ENCODE measurements at places on chromosomes 2 and 18. TPM values are rescaled to one million over a fixed set of nuclear protein-coding genes. Genes with fewer than 3 reads are reported as not detected.

DNA sequence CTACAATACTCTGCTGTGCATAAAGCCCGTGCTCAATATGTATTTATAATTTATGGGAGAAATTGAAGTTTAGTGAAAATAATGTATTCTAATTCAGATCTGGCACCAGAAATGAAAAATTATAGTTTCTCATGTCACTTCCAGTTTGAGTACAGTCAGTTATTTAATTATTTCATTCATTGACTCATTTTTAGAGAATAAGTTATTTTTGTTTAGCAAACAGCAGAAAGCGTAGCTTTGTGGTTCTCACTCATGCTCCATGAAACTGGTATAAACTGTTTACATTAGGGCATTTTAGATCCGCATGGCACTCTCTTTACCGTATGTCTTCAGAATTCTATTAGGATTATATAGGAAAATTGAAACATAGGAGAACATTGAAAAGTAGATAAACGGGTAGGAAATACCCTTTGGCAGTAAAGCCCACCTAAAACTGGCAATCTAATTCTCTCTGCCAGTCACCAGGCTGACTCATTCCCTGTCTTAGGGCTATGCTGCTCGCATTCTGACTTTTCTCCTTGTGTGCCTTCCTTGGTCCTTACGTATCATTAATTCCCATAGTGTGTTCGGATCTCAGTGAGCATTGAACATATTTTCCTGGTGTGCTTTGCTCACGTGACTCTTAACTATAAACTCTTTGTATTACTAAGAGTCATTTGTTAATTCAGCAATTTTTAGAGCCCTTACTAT is 106.0 kb downstream of the ZNF236 start:
- DNase-seq: no peak

Gene BCL11A
- 31.6 TPM for total RNA-seq

DNA sequence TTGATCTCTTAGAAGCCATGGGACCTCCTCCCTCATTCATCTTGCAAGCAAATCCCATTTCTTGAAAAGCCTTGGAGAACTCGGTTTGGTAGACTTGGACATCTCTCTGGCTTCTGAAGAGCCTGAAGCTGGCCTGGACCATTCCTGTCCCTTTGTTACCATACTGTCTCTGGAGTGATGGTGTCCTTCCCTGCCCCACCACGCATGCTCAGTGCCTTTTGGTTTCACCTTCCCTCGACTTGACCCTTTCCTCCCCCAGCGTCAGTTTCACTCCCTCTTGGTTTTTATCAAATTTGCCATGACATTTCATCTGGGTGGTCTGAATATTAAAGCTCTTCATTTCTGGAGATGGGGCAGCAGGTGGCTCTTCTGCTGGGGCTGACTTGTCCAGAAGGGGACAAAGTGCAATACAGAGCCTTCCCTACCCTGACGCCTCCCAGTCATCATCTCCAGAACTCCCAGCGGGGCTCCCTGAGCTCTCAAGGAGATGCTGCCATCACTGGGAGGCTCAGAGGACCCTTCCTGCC is 20.0 kb downstream of the FOSL2 start:
- peak; percentile 5 for DNase-seq

Gene RAB17
- total RNA-seq: 4.1 TPM

Gene RGPD3
- total RNA-seq: 0.08 TPM

DNA sequence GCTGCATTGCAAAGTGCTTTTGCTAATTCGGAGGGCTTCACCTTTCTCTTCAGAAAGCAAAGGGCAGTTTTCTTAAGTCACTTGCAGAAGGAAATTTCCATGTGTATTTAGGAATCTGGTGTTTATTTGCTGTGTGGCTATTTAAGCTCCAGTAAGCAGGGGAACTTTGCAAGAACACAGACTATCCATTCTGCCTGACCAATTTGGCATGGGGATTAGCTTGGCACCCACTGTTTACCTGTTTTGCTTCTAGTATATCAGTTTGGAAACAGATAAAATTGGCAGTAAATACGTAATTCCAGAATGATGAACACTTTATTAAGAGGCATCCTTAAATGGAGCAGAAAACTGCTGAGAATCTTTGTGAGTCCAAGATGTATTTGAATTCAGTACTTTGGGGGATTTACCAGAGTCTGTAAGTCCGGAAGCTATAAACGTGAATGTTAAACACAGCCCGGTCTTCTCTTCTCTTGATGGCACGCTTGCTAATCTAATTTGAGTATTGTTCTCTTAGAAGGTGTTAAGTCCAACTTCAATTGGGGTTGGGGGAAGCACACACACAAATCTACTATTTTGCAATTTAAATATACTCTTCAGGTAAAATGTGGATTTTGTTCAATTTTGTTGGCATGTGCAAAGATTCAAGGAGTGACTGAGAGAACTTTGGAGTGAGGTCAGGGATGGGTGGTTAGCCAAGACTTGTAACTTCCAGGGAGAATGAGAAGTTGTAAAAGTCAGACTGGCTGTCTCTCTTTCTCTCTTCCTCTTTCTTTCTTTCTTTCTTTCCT is 650 bp downstream of the ACKR3 start:
- no peak for DNase-seq

DNA sequence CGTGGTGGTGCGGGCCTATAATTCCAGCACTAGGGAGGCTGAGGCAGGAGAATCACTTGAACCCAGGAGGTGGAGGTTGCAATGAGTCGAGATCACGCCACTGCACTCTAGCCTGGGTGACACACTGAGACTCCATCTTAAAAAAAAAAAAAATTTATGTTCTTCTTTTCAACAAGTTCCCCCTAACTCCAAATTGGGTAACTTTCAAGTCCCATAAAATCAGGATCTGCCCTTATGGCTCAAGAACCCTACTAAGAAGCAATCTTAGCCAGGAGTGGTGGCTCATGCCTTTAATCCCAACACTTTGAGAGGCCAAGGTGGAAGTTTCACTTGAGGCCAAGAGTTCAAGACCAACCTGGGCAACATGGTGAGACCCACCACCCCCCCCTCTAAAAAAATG is 30.3 kb upstream of the TLK1 start:
- DNase-seq: no peak

DNA sequence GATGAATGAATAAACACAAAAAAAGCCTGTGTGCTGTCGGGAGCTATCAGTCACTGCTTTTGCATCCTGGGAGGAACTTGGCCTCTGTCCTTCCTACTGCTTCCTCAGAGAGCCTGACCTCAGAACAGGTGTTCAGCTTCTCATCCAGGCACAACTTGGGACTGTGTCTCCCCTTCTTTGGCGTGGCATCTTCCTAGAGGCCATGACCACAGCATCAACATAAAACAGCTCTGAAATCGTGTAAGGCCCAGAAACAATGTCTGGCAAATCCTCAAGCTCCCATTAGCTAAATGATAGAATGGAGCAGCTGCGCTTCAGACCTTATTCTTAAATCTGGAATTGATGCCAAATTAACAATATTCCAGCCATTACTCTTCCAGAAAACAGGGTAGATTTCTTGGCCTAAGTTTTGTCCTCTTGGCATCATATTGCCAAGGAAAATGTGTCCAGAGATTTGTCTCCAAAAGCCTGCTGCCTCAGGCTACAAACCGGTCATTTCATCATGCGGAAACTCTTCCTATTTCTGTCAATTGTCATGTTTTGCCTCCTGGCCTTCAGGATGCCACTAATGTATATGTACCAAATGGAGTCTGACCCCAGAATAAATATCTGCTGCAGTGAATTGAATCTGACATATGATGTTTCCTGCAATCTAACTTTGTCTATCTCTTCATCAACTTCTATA is 53.2 kb upstream of the RAB27B start:
- DNase-seq: no peak

Gene REG1B
- total RNA-seq: not detected

Gene SIX2
- 0.65 TPM for total RNA-seq

DNA sequence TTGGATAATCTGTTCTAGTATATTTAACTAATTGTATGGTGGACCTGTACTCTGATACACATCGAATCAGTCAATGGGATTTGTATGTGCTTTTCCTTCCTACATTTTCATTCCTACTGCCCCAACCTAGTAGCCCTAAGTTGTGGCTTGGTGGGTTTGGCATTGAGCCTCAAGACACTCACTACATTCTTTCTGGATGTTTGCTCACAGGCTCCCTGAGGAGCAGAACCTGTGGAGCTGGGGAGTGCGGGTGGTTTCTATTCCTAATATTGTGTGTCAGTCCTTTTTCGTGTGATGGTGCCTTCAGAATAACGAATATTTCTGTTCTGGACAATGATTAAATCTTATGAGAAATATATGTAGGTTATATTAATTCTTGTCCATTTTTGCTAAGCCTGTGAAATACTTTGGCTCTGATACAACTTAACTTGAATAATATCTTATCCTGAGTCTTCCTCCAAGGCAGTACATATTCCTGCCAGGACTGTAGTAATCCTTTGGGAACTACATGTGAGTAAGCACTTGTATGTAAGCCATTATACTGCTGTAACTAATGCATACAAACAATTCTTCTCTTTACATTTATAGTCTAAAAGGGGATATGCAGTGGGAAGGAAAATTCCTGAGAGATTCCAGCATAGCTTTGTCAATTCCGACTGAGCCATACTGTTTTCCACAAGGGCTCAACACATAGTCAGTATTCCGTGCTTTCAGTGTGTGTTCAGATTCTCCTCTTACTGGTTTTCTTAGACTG is 150.6 kb downstream of the AGPS start:
- peak; percentile 39 for DNase-seq

- no peak for DNase-seq
These were observed 175.2 kb upstream of the SPATS2L start for GRCh38 chr2:200131307-200131706.

GRCh38 chr2:200578778-200579177 is 7.0 kb upstream of the AOX1 start:
- DNase-seq: no peak

- no peak for DNase-seq
These were observed 86.7 kb downstream of the TTC27 start for GRCh38 chr2:32714521-32714920.

Gene DOK6
- total RNA-seq: 5.2 TPM

DNA sequence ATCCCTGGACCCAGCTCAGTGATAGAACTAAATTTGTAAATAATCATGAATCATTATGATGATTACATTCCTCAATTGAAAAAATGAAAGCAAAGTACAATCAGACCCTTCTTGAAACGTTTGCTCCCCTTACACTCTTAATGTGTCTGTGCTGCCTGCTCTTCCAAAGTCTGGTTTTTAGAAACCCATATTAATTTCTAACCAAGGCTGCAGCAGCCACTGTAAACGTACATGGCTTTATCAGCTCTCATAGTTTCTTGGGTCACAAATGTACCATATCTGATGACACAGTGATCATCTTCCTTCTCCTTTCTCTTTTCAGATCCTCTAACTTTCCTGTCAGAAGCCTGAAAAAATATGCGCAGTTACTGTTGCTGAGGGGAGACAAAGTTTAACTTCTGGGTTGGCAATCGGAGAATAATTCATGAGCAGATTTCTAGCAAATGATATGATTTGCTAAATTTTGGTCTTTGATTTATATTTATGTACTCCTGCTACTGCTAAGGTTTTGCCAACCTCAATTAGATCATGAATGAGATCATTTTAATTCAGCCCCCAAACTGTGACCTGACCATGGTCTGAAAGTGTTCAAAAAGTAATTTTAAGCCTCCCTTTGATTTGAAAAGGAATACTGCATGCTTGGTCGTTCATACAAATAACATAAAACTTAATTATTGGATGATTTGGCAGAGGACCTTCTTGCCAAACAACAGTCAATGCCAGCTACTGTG is 12.3 kb downstream of the ZEB2 start:
- DNase-seq: no peak

- DNase-seq: no peak
These were observed 631.5 kb upstream of the KLHL29 start for GRCh38 chr2:22753476-22753875.

Gene ITPRID2
- total RNA-seq: 65.6 TPM

Gene UGT1A5
- not detected for total RNA-seq

- DNase-seq: no peak
These were observed 45.6 kb upstream of the ITGAV start for GRCh38 chr2:186544255-186544675.

Gene SERPINB8
- total RNA-seq: 1.6 TPM

DNA sequence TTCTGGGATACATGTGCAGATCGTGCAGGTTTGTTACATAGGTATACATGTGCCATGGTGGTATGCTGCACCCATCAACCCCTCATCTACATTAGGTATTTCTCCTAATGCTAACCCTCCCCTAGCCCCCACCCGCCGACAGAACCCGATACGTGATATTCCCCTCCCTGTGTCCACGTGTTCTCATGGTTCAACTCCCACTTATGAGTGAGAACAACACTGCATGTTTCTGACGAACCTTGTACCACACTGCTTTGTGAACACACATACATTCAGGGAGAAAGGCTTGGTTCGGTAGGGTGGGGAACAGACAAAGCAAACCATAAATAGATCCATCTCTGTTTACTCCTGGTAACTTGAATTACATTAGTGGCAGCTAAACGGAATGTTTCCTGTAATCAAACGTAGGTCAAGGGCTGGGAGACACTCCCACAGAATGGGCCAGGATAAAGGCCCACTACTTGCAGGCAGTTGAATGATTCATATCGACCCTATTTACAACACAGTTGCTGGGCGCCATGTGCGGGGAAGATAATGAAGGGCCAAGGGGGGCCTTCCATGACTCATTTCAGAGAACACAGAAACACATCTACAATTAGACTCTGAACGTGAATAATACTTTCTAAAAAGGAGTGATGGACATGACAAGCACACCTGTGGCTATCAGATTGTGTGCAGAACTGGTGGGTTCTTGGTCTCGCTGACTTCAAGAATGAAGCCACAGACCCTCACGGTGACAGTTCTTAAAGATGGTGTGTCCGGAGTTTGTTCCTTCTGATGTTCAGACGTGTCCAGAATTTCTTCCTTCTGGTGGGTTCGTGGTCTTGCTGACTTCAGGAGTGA is 56.8 kb upstream of the KIDINS220 start:
- DNase-seq: no peak

- no peak for DNase-seq
These were observed 12.7 kb downstream of the CATIP start for GRCh38 chr2:218369330-218369729.

- no peak for DNase-seq
These were observed 24.5 kb downstream of the DYNC2LI1 start for GRCh38 chr2:43798300-43798699.

DNA sequence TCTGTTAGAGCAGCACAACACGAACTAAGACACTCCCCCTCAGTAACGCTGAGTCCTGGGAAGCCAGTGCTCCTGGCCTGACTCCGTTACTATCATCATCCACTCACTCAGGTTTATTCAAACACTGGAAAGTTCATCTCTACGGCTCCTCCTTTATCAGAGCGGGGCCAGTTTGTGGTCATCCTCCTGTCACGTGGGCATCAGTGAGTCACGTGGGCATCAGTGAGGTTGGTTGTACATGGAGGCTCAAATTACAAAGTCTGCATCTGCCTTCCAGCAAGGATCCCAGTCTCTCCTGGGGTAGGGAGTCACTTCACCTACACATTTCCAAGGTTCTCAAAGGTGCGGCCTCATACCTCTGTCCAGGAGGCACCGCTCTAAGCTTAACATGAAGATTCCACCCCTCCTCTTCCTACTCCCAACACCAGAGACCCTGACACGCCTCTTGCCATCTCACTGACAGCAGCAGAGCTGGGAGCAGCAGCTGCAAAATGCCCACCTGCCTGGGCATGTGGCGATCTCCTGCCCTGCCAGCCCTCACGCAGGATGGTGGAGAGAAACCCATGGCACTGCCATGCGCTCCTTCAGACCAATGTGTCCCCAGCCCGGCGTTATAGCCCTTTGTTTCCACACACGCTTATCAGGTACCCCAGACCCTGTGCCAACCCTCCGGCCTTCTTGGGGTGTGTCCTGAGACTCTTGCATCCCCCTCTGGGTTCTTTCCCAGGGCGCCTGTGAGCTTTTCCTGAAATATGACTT is 99.2 kb upstream of the PTPRM start:
- no peak for DNase-seq

Data from Right ventricle myocardium superior (tissue), 1 donor.